ENCODE measurements at places on chromosomes 7 and 10.

DNA sequence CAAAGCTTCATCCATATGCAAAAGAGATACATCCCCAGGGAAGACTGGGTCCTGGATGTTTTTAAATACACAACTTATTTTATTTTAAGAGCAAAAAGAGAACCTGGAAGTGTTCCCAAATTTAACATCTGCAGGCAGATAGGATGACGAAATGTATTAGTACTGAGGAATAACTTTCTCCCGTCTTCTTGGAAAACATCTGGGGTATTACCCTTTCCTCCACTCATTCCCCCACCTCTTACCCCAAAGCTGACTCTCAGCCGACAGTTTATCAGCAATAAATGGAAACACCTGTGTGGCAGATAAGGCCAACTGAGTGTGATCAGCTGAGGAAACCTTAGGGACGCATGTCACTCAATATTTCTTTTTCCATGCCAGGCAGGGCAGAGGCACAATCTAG lies 435.6 kb upstream of the NPVF start:
- no peak for DNase-seq

- no peak for DNase-seq
Observed at GRCh38 chr7:159116581-159117339, 27.9 kb downstream of the VIPR2 start.

DNA sequence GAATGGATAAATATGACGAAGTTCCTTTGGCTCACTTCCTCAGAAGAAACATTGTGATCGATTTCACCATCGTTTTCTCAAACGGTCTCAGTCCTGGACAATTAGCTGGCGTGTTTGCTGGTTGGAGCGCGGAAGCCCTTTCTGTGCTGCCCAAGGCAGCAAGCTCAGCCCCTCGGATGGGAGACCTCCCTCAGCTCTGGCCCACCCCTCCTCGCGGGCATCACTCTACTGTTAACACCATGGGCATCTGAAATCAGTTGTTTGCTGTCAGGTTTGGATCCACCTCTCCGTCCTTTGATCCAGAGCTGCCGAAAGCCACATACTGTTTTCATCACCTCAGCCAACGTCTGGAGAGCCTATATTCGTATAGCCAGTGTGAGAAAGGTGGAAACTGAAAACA lies 68.2 kb downstream of the C10orf143 start:
- no peak for DNase-seq

DNA sequence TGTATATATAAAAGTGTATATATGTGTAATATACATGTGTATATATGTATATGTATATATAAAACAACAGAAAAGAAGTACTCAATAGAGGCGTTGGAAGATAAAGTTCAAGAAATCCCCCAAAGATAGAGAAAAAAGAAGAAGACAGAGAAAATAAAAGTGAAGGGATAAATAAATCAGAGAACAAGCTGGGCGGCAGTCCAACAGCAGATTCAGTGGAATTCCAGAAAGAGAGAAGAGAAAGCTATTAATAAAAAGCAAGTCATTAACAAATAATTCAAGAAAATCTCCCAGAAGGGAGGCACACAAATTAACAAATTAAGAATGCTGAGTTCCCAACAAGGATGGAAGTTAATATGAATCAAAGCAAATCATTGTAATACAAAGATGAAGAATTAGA lies 59.3 kb upstream of the RNF148 start:
- DNase-seq = no peak

GRCh38 chr7:155167706-155168365 lies 97.7 kb downstream of the HTR5A start:
- DNase-seq = no peak

GRCh38 chr7:876077-876971 lies at the start of gene GET4:
TSS of gene GET4 (plus strand) at chr7:876554. CDS start at chr7:876646, 92 bp downstream.
- DNase-seq = peak; percentile 86

DNA sequence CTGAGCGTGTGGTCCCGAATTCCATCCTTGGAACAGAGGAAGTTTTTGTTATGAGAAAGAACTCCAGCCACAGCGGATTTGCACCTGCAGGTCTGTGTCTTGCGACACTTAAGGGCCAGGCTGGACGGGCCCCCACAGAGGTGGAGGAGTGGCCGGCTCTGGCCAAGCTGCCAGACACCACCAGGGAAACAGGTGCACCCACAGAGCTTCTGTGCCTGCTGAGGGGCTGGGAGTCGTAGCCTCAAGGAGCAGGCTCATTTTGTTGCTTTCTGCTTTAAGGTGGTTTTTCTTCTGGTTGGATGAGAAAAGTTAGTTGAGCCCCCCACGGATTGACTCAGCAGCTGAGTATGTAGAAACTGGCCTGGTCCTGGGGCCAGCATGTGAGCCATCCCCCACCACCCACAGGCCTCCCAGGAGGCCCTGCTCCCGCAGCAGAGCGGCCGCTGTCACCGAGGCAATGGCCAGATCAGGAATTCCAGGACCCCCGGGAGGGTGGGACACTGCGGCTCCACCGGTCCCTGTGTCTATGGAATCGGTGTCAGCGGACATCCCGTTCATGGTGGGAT lies 41.9 kb downstream of the NKX6-2 start:
- no peak for DNase-seq

- no peak for DNase-seq
Observed at GRCh38 chr10:58044072-58044471, 223.6 kb downstream of the IPMK start.

DNA sequence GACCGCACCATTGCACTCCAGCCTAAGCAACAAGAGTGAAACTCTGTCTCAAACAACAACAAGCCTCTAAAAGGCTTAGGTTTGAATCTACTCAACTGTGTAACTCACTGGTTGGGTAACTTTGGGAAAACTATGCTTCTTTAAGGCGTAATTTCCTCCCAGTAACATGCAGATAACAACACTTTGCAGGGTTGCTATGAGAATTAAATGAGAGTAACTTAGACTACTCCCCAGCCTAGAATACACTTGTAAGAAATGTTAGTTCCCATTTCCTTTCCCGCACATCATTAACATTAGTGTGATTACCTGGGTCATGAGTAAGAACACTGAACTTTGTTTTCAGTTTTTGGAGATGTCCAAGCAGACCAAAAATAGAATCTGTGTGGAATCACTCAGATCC lies 5.4 kb upstream of the MYPN start:
- no peak for DNase-seq

DNA sequence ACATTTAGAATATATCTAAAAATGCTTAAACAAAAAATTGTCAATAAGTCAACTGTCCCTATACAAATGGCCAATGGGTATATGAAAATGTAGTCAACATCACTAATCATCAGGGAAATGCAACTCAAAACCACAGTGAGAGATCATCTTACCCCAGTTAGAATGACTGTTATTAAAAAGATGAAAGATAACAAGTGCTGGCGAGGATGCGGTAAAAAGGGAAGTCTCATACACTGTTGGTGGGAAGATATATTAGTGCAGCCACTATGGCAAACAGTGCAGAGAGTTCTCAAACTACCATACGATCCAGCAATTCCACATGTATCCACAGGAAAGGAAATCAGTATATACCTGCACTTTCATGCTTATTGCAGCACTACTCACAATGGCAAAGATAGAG lies 48.6 kb upstream of the APBB1IP start:
- DNase-seq = no peak

- DNase-seq = no peak
Observed at GRCh38 chr10:81838950-81839349, 36.0 kb upstream of the NRG3 start.

GRCh38 chr10:74213571-74214162 lies 62.6 kb downstream of the ADK start:
- no peak for DNase-seq

GRCh38 chr7:16318989-16319915 lies 102.1 kb downstream of the CRPPA start:
- no peak for DNase-seq

GRCh38 chr7:148242294-148242821 lies 348.2 kb upstream of the C7orf33 start:
- DNase-seq = no peak

- DNase-seq = no peak
Observed at GRCh38 chr10:20369863-20370736, 527.0 kb downstream of the NEBL start.

DNA sequence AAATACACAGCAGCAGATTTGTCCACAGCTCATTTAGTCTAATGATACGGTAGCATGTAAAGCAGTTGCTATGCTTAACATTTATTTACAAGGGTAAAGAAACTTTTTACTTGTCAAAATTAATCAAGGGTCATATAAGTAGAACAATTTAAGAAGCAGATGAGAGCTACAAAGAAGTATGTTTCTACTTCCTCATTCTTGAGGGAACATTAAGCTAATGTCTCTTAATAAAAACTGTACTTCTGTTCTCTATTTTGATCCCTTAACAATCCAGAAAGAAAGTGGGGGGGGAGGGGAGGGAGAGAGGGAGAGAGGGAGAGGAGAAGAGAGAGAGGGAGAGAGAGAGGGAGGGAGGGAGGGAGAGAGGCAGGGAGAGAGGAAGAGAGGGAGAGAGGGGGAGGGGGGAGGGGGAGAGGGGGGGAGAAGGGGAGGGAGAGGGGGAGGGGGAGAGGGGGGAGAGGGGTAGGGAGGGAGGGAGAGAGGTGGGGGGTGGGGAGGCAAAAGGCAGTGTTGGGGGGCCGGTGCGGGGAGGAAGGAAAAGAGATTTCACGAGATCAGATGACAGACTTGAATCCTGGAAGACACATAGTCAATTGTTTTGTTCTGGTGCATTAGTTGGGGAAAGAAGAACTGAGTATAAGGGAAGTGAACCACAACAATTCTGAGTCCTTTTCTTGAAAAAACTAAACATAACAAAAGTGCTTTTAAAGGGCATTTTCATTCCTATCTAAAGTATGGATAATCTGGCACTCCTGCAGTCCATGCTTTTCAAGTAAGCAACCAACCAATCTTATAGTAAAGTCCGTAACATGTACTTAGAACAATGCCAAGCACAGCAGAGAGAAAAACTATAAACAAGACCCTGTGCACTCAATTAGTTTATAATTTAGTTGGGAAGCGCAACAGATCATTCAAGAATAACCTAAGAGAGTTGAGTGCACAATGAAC lies 128.0 kb downstream of the USP6NL start:
- no peak for DNase-seq

DNA sequence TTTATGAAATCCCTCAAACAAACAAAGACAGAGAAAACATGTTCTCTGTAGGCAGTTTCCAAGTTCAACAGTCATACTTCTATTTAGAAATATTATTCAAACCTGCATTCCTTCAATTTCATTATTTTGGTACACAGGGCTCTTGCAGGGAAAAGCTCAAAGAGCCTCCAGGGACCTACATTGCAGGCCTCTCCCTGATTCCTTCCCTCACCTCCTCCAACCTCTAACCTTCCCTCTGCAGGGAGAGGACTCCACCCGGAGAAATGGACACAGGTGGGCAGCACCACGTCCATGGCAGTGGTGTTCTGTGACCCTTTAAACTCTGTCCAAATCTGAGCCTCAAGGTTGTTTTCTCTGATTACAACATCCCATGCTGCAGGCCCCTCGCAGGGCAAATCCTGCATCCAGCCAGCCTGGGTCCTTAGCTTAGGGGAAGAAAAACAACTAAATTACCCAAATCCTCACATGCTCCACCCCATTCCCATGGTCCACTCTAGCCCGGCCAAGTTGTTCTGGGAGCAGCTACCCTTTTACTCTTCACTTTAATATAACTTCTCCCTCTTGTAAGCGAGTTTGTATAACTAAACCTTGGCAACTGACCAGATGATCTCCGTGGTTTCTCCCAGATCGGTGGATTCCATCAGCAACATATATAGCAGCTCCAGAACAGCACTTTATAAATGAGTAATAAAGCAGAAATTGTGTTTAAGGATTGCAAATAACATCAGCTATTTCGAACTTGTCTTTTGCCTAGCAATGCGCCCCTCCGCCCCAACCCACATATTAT lies 129.8 kb downstream of the CUBN start:
- DNase-seq = no peak

Measured in GM12892 (cell line).